A549 (cell line): ENCODE measurements at places on chromosomes 3 and 15. TPM values are rescaled to one million over a fixed set of nuclear protein-coding genes. Genes with fewer than 3 reads are reported as not detected.

DNA sequence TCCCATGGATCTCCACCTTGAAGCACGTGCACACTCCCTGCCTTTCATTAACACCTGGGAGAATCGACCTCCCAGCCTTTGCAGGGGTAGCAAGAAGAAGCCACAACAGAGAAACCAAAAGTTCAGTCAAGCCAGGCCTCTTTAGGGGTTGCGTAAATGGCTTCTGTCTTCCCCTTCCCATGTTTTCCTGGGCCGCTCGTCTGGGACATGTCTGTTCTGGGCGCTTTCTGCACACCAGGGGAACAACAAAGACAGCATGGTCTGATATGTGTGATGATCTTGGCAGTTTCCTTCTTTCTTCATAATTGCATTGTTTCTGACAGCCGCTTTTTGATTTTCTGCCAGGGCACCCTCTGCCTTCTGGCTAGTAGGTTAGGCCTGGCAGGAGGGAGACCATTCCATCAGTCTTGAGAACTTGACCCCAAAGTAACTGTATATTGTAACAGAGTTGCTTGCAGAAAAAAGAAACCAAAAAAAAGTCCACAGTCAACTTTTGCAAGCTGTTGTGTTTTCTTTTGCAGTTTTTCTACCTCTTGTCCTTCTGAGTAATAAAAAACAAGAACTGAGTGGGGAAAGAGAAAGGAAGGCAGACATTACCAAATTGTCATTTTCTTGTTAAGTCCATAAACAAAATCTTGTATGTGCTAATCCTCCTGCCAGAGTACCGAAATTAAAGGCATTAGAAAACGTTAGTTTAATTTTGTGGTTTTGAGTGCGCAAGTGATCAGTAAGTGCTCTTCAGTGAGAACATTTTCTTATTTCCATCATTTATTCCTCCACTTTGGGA is 56.0 kb upstream of the FURIN start:
- DNase-seq, result no peak

- DNase-seq, result no peak
Measured at GRCh38 chr3:47872916-47873315, 70.0 kb downstream of the DHX30 start.

The SPTBN5 gene
- 0.17 to 0.24 TPM (median 0.22 TPM) in 3 replicates for polyA plus RNA-seq

The ZFAND6 gene
- polyA plus RNA-seq, result 138 to 159 TPM (median 152 TPM) in 3 replicates

- DNase-seq, result no peak
Measured at GRCh38 chr15:58465866-58466517, 34.2 kb downstream of the LIPC start.

The CELF6 gene
- 0.14 TPM in 1 of 3 replicates, not detected in the others for polyA plus RNA-seq

GRCh38 chr15:98076021-98076816 is 115.7 kb downstream of the ARRDC4 start:
- no peak for DNase-seq
